ENCODE measurements at places on chromosomes 4 and X.

- DNase-seq, result no peak
Observed at GRCh38 chr4:163284304-163284703, 48.1 kb downstream of the NPY1R start.

DNA sequence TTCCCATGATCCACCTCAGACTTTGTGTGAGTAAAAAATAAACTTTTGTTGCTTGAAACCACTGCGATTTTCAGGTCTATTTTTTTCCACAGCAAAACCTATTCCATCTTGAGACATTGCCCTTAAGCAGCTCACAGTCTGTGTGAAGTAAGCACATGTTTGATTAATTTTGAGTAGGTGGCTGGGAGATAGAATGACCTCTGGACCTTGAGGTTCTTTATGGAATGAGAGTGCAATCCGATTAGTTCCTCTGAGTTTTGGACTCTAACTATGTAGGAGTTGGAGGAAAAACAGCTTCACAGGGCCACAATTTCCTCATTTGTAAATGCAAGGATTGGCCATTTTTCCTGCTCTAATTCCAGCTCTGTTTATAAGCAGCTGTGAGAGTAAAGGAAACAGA, 234.1 kb upstream of the IGFBP7 start:
- DNase-seq, result no peak

- no peak for DNase-seq
Observed at GRCh38 chrX:11953615-11954014, 184.7 kb upstream of the FRMPD4 start.

GRCh38 chrX:140040386-140040785, 75.1 kb upstream of the CXorf66 start:
- DNase-seq, result no peak

GRCh38 chr4:156815717-156816359, 155.8 kb downstream of the PDGFC start:
- DNase-seq, result no peak

- no peak for DNase-seq
Observed at GRCh38 chrX:120357186-120357585, 4.7 kb upstream of the ATP1B4 start.

DNA sequence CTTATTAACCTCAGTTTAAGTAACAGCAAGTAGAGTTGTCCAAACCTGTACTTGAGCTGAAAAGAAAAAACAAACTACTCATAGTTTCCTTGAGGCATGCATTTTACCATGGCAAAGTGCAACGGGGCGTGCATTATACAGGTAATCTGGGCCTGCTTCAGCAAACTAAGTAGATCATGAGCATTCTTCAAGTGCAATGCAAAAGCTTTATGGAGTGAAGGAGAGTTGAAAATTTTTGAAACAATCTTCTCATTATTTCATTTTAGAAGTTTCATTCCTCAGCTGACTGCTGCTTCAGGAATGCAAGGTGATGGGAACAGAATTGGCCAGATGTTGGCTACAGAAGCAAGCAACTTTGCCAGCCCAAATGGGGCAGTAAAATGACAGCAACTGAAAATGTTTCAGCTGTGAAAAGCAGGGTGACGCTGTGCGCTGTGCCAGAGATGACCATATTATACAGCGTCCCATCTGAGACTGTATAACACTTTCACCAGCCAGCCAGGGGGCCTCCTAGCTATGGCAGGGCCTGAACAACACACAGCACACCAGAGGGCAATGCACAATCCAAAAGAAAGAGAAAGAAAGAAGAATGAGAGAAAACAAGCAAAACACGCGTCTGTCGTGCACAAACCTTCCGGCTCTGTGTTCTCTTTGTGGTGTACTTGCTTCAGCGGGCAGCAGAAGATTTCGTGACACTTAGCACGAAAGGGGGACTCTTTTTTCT, 145.5 kb upstream of the FGF13 start:
- DNase-seq, result no peak

GRCh38 chr4:3514806-3515501, 17.3 kb downstream of the LRPAP1 start:
- no peak for DNase-seq

- DNase-seq, result no peak
Observed at GRCh38 chr4:168743601-168744000, 246.7 kb downstream of the PALLD start.

DNA sequence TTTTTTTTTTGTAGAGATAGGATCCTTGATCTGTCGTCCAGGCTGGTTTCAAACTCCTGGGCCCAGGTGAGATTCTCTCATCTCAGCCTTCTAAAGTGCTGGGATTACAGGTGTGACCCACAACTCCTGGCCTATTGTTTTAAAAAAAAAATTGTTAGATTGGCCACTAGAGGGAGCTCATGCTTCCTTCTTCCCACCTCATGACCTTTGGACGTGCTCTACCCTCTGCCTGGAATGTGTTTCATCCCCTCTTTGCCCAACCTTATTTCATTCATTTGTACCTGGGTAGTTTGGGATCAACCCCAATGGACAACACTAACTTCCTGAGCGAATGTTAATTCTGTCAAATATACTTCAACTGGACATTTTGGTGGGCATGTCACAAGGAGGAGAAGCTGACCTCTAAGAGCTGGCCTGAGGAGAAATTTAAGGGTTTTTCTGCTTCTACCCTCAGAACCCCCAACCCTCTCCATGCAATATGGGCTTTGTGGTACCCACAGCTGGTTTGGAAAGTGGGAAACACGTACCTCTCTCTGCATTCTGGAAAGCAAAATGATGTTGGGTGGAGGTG, 6.4 kb downstream of the PPEF2 start:
- DNase-seq, result peak; percentile 30

GRCh38 chrX:19388064-19388679, 44.4 kb downstream of the PDHA1 start:
- no peak for DNase-seq

DNA sequence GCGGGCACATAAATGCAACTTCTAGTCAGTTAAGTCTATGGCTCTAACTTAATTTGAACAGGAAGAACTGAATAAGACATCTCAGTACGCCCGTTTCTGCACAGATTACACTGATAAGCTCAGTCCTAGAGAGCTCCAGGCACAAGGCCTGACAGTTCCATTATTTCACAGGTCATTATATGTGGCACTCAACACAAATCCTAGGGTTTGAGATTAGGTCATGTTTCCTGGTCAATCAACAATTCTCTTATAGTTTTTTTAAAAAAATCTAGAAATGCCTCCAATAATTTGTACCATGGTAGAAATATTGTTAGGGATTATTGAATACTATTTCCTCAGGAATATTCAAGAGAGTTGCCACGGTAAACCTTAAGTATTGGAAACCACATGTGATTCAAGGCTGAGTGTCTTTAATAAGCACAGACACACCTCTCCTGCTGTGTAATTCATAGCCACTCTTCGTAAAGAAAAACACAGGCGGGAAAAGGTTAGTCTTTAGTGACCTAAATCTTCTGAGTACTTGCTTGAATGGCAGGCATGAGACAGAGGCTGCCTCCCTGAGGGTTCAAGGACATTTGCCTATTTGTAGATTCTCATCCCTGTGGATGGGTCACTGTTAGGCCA, 342.9 kb upstream of the ADGRL3 start:
- no peak for DNase-seq

DNA sequence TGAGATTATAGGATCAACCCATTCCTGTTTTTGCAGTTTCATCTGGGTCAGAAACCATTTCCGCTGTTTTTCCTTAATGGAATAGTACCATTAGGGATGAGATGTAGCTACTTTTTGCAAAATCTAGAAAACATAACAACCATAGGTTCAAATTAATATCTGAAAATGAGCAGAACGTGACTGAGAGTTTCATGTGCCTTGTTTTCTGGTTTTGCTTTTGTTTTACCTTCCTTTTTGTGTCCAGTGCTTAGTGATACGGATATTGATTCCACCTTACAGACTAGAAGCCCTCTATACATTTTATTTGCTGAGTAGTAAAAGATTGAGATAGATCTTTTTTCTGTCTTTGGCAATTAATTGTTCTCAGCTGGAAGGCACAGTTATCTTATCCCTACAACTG, 46.5 kb downstream of the SNX25 start:
- no peak for DNase-seq

DNA sequence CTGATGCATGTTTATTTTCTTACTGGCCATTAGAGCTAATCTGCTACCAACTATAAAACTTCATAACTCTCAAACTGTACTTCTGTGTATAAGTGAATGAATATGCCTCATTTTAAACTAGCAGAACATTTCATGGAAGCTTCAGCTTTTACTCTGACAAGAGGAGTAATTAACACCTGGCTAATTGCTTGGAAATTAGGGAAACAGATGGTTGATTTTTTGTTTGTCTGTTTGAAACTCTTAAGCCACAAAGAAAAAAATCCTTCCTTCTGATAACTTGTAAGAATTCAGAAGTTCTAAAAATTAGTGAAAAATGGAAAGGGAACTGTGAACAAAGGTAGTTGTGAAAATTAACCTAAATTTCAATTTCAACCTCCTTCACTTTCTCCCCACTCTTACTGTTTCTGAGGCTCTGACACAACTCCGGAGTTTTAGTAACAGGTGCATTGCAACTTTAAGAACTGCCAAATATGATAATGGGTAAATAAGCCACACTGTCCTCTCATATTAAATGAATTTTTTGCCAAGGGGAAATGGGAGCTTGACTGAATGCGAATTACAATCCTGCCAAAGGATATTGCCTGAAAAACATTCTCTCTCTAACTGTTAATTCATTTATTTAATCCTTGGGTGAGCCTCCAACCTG, 1.0 kb downstream of the EGF start:
- no peak for DNase-seq

GRCh38 chr4:184433258-184433892, 41.0 kb downstream of the IRF2 start:
- DNase-seq, result no peak

GRCh38 chr4:95761871-95762270, 78.0 kb upstream of the PDHA2 start:
- no peak for DNase-seq

GRCh38 chrX:12236156-12236555, 97.9 kb downstream of the FRMPD4 start:
- no peak for DNase-seq

DNA sequence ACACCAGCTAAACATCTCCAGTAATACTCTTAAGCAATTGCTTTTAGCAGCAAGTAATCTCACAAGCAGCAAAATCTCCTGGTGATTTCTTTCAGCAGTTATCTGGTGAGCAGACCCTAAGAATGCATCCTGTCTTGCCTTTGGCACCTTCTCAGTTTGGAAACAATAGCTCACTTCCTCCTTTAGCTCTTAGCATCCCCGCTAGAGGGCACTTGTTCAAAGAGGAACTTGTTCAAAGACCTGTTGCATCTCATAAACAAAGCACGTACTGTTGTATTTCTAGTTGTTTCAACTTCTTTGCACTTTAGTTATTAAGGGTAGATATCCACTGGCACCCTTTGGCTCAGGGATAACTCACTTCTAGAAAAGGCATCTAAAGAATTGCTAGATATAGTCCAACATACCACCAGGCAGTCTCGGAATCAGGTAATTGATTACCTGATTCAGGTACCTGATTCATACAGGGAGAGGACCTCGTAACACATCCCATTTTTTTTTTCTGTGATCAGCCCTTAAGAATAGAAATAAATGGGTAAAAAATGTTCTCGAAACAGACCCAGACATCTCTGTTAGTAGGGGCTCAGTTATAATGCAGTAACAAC, 81.9 kb upstream of the QRFPR start:
- peak; percentile 72 for DNase-seq

GRCh38 chr4:31194823-31195222, 474.7 kb downstream of the PCDH7 start:
- no peak for DNase-seq

DNA sequence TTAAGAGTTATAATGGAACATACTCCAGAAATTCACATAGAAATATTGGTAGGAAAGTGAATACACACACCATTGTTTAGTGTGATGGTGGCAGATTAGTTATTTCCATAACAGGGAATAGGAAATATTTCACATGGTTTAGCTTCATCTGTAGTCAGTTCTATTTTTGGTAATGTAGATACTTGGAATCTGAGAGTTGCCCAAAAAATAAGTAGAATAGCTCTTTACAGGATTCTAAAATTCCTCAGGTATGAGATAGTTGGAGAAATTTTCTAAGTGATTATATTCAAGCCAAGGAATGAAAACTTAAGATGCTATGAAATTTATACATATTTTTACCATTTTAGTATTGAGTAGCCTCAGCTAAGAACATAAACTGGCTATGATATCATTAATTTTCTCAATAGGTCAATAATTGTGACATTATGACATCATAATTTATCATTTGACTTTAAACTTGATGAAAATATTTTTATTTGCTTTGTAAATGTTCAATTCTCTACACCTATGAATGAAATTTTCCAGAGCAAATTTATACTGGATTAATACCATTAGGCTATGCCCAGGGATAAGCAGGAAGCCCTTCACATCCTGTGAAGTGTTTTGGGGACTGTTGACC, 35.8 kb downstream of the CPEB2 start:
- DNase-seq, result no peak

DNA sequence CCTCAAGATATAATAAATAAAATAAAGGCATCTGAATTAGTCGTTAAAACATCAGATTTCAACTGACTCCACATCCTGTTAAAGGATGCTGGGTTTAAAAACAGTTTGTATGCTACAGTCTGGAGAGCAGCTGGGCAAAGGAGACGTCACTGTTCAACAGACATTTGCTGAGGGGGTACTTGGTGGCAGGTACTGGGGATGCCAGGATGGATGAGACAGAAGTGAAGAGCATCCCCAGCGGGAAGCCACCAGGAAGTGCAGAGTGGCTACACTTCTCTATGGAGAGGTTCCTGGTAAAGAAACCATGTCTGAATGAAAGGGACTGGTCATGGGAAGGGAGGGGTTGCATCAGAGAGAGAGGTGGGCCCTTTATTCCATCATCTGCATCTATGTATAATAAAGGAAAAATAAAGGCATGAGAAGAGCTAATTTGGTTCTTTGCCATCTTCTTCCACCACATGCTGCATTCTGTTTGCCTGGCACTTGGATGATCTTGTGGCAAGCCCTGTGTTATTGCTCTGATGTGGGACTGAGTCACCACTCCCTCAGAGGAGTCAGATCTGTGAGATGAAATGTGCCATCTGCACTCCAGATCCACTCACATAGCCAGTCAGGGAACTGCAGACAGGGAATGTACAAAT, 145.0 kb downstream of the SOWAHB start:
- DNase-seq, result peak; percentile 81

GRCh38 chr4:153969542-153969941, 180.7 kb upstream of the SFRP2 start:
- DNase-seq, result no peak

GRCh38 chr4:51830156-51830720, 12.7 kb upstream of the DCUN1D4 start:
- DNase-seq, result no peak

GRCh38 chr4:181970366-181970765, 272.8 kb upstream of the TENM3 start:
- DNase-seq, result peak; percentile 1

- DNase-seq, result no peak
Observed at GRCh38 chr4:101158134-101158482, 189.2 kb downstream of the PPP3CA start.

- peak; percentile 54 for DNase-seq
Observed at GRCh38 chr4:67087897-67088296, 457.4 kb downstream of the CENPC start.

GRCh38 chr4:25002681-25003080, 28.1 kb downstream of the LGI2 start:
- DNase-seq, result no peak
